ENCODE measurements at places on chromosomes 5 and 9. TPM values are rescaled to one million over a fixed set of nuclear protein-coding genes. Genes with fewer than 3 reads are reported as not detected.

The SLC22A4 gene
- total RNA-seq: 1.6 TPM

The GCNT4 gene
- 0.67 TPM for total RNA-seq

The ZFR gene
- 70.8 TPM for total RNA-seq

The DDX4 gene
- not detected for total RNA-seq

The CNTNAP3 gene
- not detected for total RNA-seq

The CTSL gene
- 1.5 TPM for total RNA-seq

The DAB2 gene
- not detected for total RNA-seq

The UGT3A1 gene
- not detected for total RNA-seq

The SERF1A gene
- 12.9 TPM for total RNA-seq

The MYMK gene
- total RNA-seq: not detected

DNA sequence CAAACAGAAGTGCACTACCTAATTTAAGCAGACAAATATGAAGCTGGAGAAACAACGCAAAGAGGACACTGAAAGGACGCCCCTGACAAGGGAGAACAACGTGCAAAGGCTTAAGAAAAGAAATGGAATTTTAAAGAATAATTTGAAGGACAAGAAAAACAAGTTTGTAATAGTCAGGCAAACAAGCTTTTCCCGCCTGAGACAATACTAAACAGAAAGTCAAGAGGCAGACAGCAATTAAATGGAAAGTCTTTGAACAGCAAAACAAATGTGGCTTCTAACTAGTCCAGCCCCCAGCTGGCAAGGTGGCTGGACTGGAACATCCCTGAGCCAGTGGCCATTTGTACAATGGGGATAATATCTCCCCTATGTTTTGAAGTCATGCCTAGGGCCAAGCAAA lies 63.3 kb downstream of the SIL1 start:
- H3K36me3 ChIP-seq: no peaks in the 10 kb centered on the region
- H3K27ac ChIP-seq: no peak overlapping the region
- H3K4me1 ChIP-seq: no peaks in the 10 kb centered on the region
- H3K4me3 ChIP-seq: no peak overlapping the region
- DNase-seq: no peak
- H3K27me3 ChIP-seq: peaks cover 1% of the 10 kb centered on the region

DNA sequence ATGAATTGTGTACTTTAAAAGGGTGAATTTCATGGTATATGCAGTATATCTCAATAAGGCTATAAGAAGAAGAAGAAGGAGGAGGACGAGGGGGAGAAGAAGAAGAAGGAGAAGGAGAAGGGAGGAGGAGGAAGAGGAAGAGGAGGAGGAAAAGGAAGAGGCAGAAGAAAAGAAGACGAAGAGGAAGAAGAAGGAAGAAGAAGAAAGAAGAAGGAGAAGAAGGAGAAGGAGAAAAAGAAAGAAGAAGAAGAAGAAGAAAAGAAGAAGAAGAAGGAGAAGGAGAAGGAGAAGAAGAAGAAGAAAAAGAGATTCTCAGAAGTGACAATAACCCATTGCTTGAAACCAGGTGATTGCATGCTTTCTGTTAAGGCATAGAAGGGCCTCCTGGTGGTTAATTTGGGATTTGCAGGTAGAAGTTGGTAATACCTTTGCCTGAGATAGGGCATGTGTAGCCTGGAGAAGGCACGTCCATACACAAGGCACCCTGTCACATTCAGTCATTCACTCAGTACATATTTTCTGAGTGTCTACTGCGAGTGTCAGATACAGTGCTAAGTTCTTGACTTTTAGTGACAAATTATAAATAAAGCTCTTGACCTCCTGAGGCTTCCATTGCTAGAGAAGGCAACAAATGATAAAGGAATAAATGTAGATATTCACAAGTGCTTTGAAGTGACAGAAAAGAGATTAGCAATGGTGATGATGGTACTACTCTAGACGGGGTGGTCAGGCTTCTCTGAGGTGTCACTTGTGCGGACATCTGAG lies 231.3 kb downstream of the NPR3 start:
- no peak overlapping the region for H3K27ac ChIP-seq
- H3K4me1 ChIP-seq: no peaks in the 10 kb centered on the region
- no peaks in the 10 kb centered on the region for H3K36me3 ChIP-seq
- H3K4me3 ChIP-seq: no peak overlapping the region
- H3K27me3 ChIP-seq: no peaks in the 10 kb centered on the region
- no peak for DNase-seq

DNA sequence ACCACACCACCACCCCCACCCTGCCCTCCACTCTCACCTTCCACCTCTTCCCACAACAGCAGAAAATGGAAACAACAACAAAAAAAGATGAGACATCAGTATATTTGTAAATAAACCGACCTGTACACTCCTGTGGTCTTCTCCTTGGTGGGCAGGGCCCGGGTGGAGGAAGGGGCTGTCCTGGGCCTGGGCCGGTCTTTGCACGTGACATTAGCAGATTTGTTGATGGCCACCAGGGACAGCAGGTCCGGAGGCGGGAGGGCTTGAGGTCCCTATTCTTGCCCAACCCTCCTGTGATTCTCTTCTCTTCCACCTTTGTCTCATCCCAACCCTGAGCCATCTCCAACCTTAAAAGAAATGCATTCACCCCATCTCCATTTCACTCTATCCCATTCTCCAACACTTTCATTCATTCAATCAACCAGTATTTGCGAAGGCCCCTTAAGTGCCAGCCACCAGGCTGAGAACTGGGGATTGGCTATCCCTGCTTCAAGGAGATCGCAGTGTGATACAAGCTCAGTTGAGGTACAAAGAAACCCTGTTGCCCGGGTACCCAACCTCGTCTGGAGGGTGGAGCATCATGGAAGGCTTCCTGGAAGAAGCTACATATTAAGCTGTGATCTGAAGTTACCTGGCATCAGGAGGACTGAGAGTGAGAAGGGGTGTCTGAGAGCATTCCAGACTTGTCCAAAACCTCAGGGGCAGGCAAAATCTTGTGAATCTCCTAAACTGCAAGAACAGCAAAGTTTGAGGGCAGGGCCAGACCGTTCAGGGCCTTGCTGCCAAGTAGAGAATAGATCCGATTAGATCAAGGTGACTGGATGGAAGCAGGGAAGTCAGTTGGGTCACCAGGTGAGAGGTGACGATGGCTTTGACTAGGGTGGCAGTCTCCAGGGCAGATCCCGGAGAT lies 87.4 kb downstream of the LMX1B start:
- no peak overlapping the region for H3K27ac ChIP-seq
- DNase-seq: no peak
- H3K36me3 ChIP-seq: no peaks in the 10 kb centered on the region
- peaks cover 8% of the 10 kb centered on the region for H3K27me3 ChIP-seq
- no peak overlapping the region for H3K4me3 ChIP-seq

GRCh38 chr9:87678650-87679355 lies 47.1 kb upstream of the CTSL start:
- DNase-seq: no peak
- H3K4me3 ChIP-seq: no peak overlapping the region
- no peak overlapping the region for H3K27ac ChIP-seq
- no peaks in the 10 kb centered on the region for H3K36me3 ChIP-seq

GRCh38 chr5:126741361-126741760 lies 35.6 kb upstream of the LMNB1 start:
- peaks cover 1% of the 10 kb centered on the region for H3K27me3 ChIP-seq
- no peak overlapping the region for H3K4me3 ChIP-seq
- no peak overlapping the region for H3K27ac ChIP-seq
- DNase-seq: no peak
- H3K4me1 ChIP-seq: peaks cover 27% of the 10 kb centered on the region

DNA sequence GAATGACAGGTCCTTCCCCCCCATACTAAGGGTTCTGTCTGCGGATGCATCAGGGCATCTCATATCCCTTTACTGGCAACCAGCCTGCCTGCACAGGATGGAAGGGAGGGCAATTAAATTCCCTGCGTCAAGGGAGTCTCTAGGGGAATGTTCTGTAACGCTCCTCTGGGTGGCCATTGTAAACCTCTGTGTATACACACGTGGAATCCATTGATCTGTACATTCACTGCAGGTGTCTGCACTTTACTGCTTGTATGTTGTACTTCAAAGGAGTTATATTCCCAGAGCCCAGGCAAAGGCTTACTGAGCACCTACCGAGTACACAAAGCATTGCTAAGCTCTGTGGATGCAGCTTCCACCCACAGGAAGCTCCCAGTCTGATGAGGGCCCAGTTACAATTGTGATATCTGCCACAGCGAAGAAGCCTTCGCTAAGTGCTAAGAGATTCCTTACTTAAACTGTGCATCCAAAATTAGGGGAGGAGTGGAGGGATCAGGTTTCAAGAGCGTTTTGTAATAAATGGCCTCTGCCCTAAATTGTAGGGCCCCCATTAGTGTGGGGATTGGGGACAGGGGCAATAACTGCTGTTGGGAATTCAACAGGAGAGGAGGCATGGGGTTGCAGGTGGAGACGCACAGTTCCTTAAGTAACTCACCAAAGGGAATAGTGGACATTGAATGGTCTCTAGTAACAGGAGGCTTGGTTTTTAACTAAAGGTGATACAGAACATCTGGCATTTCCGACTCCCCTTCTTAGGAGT lies 1.5 kb upstream of the RETREG1 start:
- peaks cover 12% of the 10 kb centered on the region for H3K36me3 ChIP-seq
- no peak overlapping the region for H3K4me3 ChIP-seq
- H3K27ac ChIP-seq: no peak overlapping the region
- H3K27me3 ChIP-seq: no peaks in the 10 kb centered on the region

GRCh38 chr9:136754626-136755301 lies 3.3 kb downstream of the LCN8 start:
- H3K27ac ChIP-seq: no peak overlapping the region
- no peak overlapping the region for H3K4me3 ChIP-seq
- H3K27me3 ChIP-seq: peaks cover 8% of the 10 kb centered on the region
- no peak for DNase-seq
- peaks cover 10% of the 10 kb centered on the region for H3K4me1 ChIP-seq

DNA sequence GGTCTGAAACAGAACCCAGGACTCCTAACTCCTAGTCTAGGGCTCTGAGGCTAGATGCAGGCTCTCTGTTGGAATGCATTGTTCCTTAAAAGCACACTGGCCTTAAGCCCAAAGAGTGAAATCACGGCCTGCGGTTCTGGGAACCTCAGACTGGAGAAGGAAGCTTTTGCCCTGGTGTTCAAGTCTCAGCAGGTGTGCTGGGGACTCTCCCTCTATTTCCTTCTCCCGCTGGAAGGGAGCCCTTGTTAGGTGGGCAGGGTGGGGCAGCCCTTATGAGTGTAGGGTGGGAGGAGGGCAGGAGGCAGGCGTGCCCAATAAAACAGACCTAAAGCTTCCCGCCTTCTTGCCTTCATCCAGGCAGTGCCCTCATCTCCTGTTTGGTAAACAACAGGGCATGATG lies 1.8 kb upstream of the PPARGC1B start:
- H3K27ac ChIP-seq: no peak overlapping the region
- H3K36me3 ChIP-seq: no peaks in the 10 kb centered on the region
- DNase-seq: no peak

- peak overlapping the region; percentile 98 for H3K27ac ChIP-seq
- H3K4me1 ChIP-seq: peaks cover 42% of the 10 kb centered on the region
- peak overlapping the region; percentile 83 for H3K4me3 ChIP-seq
- no peak for DNase-seq
Measured at GRCh38 chr9:73131461-73131860, 20.2 kb upstream of the ANXA1 start.

DNA sequence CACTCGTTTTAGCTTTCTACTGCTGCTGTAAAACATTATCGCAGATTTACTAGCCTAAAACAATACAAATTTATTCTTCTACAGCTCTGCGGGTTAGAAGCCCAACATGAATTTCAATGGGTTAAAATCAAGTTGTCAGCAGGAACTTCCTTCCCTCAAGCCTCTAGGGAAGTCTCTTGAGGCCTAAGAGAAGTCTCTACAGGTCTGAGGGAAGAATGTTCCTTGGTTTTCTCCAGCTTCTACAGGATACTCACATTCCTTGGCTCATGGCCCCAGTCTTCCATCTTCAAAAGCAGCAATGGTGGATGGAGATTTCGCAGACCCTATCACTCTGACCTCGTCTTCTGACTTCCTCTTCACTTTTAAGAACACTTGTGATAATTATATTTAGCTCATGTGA lies 21.6 kb upstream of the SSBP2 start:
- DNase-seq: no peak
- H3K27me3 ChIP-seq: peaks cover 6% of the 10 kb centered on the region
- H3K27ac ChIP-seq: no peak overlapping the region
- no peaks in the 10 kb centered on the region for H3K4me1 ChIP-seq
- peaks cover under 1% of the 10 kb centered on the region for H3K36me3 ChIP-seq
- H3K4me3 ChIP-seq: no peak overlapping the region

GRCh38 chr9:136629879-136630661 lies 32.6 kb upstream of the EGFL7 start:
- DNase-seq: peak; percentile 31
- H3K4me3 ChIP-seq: no peak overlapping the region
- H3K27me3 ChIP-seq: peaks cover 11% of the 10 kb centered on the region
- no peaks in the 10 kb centered on the region for H3K4me1 ChIP-seq
- H3K36me3 ChIP-seq: no peaks in the 10 kb centered on the region

- no peaks in the 10 kb centered on the region for H3K27me3 ChIP-seq
- H3K36me3 ChIP-seq: no peaks in the 10 kb centered on the region
- peaks cover 12% of the 10 kb centered on the region for H3K4me1 ChIP-seq
- H3K4me3 ChIP-seq: peak overlapping the region; percentile 25
- no peak for DNase-seq
Measured at GRCh38 chr5:109191153-109191558, 218.6 kb downstream of the PJA2 start.

DNA sequence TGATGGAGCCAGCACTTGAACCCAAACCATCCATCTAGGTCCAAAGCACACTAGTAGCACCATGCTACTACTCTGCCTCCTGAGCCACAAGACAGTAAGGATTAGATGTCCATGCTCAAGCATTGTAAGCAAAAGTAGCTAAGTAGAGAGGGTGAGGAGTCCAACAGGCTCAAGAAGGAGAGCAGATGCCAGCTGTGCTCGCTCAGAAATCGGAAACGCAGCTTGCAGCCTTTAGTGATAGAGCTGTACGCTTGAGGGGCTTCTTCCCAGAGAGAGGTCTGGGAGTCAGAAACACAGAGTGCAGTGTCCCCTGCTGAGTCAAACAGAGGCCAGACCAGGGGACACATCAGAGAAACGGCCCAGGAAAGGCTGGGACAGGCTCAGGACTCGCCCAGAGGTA lies 32.7 kb upstream of the GABRP start:
- H3K27ac ChIP-seq: no peak overlapping the region
- H3K36me3 ChIP-seq: no peaks in the 10 kb centered on the region
- H3K27me3 ChIP-seq: peaks cover 2% of the 10 kb centered on the region
- DNase-seq: no peak

DNA sequence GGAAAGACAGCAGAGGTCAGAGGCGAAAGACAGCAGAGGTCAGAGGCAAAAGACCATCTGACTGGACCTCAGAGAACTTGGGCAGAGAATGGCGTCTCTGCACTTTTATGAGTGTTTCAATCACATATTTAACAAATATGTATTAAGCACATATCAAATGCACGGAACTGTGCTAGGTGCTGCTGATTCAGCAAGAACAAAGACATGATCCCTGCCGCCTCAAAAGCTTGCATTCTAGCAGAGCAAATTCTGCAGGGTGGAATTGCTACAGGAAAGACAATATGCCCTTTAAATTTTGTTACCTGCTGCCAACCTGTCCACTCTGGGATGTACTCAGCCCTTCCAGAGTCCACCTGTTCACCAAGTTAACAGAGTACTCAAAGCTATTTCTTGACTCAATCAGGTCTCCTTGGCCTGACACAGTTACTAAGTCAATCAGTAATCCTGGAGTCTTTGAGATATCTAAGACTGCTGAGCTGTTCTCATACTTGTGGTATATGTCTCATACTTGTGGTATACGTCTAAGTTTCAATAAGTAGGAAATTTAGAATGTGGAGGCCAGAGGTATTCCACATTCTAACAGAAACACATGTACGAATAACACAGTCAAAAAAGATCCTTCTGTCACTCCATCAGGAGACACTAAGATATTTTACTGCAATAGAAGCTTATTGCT lies 131.8 kb downstream of the GNAQ start:
- peaks cover 37% of the 10 kb centered on the region for H3K4me1 ChIP-seq
- DNase-seq: no peak

- no peak for DNase-seq
- no peak overlapping the region for H3K4me3 ChIP-seq
- H3K27ac ChIP-seq: no peak overlapping the region
- peaks cover 2% of the 10 kb centered on the region for H3K27me3 ChIP-seq
- H3K4me1 ChIP-seq: peaks cover 5% of the 10 kb centered on the region
Measured at GRCh38 chr5:194102-194501, 2.8 kb downstream of the LRRC14B start.

Data from activated T-helper 1 cell treated with anti-CD3 and anti-CD28 coated beads, Interleukin-12 subunit alpha, Interleukin-12 subunit beta, Interleukin-2, Interleukin-4 antibody, amounts not matched to agents 30 ng/mL and 10 ng/mL and 1 ng/mL, durations not matched to agents 14 hours and 24 hours and 36 hours (primary cell).